Stimulated activated CD4-positive, alpha-beta T cell treated with anti-CD3 and anti-CD28 coated beads, Interleukin-2, amount 100 ng/mL, for 48 hours (primary cell): ENCODE measurements at places on chromosomes 6 and 20.

DNA sequence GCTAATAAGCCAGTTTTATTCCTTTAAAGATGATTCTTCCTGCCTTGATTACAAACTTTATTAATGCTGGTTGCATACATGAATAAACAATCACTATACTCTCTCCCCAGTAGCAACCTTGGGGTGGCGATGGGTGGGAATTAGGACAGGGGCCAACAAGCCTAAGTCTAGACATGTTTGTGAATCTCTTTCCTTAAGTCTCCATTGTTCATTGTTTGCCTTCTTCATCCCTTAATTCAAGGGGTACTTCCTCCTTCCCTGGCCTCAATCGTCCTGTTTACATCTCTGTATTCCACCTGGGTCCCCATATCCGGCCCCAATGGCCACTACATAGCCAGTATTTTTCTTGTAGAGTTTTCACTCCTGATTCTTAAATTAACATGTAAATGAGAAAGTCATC lies 66.0 kb downstream of the ARHGAP18 start:
- no peak for DNase-seq

GRCh38 chr20:10306440-10307358 lies 88.1 kb downstream of the SNAP25 start:
- DNase-seq, result no peak

DNA sequence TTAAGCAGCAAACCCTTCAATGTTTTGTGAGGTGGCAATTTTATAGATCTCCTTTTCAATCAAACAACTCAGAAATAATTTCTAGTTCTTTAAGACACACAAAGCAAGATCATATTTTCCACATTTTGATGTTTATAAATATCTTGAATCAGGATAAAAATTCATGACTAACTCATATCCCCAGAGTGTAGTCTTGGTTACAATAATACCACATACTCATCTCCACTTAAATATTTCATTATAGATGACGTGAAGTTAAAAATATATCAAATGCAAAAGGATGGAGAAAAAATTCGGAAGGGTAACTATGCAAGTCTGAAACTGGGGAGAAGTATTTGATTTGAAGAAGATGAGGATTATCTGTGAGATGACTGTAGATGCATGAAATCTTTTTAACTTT lies 59.8 kb upstream of the HIVEP1 start:
- DNase-seq, result no peak

- DNase-seq, result no peak
Observed at GRCh38 chr20:57808264-57809070, 98.7 kb upstream of the PMEPA1 start.

DNA sequence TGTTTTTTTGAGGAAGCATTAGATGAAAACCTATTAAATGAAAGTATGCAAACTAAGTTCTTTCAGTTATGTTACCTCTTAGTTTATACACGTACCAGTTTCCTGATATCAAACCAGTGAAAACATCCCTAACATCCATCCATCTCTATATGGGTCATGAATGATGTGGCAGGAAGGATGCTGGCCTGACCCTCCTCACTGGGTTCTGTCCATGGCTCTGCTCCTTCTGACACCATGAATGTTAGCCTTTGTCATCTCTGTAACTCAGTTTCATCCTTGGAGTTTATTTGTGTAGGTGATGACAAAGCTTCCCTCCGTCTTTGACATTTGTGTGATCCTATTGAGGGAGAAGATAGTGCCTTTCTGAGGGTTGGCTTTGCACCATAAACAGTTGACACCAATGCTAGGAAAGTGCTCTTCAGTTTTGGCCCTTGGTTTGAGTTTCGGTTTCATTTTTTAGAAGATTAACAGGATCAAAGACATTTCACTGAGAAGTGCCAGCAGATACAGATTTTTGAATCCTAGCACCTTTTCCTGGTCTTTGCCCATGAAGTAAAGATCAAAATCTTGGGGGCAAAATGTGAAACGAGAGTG lies 72.0 kb upstream of the SCGN start:
- no peak for DNase-seq

GRCh38 chr20:1209447-1210387 lies 6.5 kb downstream of the C20orf202 start:
- DNase-seq, result no peak

- DNase-seq, result no peak
Observed at GRCh38 chr20:61697666-61698597, 367.7 kb downstream of the TAF4 start.

- DNase-seq, result no peak
Observed at GRCh38 chr6:78831492-78831891, 35.9 kb upstream of the IRAK1BP1 start.

GRCh38 chr6:113352029-113352801 lies 504.9 kb upstream of the MARCKS start:
- no peak for DNase-seq

DNA sequence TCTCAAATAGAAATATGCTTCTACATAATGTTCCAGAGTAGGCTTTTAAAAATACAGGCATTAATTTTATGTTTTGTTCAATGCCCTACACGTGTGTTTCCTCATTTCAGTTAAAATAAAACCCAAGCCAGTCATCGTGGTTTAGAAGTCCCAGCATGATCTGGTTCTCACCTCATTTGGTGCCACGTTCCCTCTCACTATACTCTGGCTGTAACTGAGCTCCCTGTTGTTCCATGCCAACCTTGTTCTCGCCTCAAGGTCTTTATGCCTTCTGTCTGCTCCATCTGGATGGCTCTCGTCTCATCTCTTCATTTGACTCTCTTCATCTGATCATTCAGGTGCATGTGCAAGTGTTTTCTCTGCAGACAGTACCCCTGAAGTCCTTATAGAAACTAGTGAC lies 32.6 kb downstream of the HDGFL1 start:
- DNase-seq, result no peak

GRCh38 chr6:42345696-42346416 lies 105.9 kb downstream of the TRERF1 start:
- DNase-seq, result no peak

GRCh38 chr6:84333842-84334241 lies 106.4 kb upstream of the CEP162 start:
- DNase-seq, result no peak

GRCh38 chr6:130467146-130468050 lies 101.6 kb downstream of the TMEM200A start:
- DNase-seq, result no peak
